ENCODE measurements at places on chromosomes 3 and 15. TPM values are rescaled to one million over a fixed set of nuclear protein-coding genes. Genes with fewer than 3 reads are reported as not detected.

Gene GOLGA8T
- total RNA-seq: 0.26 TPM

Gene WDR49
- total RNA-seq: 0.26 TPM

Gene SLCO3A1
- total RNA-seq: 7.7 TPM

Gene ROBO2
- 1.5 TPM for total RNA-seq

Gene FBXW12
- total RNA-seq: not detected

- no peaks in the 10 kb centered on the region for H3K36me3 ChIP-seq
- H3K27me3 ChIP-seq: no peaks in the 10 kb centered on the region
- H3K27ac ChIP-seq: no peak overlapping the region
- DNase-seq: no peak
- H3K4me1 ChIP-seq: no peaks in the 10 kb centered on the region
- no peak overlapping the region for H3K4me3 ChIP-seq
Measured at GRCh38 chr15:79265987-79266579, 16.4 kb upstream of the ANKRD34C start.

DNA sequence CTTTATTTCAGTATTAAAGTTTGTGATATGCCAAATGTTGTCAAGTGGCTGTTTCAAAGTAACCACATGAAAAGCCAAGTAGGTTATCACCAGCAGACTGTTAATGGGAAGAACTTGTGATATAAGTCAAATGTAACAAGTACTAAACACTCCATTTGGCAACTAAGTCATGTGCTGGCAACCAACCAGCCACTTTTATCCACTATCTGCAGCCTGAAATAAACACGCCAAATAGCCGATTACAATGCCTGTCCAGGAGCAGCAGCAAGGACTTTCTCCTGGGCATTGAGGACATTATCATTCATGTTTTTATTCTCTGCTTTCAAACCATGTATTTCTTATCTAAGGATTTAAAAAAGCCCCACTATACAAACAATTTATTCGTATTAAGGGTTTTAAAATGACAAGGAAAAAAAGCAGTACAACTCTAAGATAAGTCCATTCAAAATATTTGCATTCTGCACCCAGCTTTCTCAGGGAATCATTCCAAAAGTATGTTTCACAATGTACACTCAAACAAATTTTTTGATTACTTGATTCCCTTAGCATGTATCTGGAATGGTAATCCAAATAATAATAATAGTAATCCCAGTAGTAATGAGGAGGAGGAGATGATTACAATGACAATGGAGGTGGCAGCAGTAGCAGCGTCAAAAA, 448.6 kb downstream of the ERC2 start:
- no peaks in the 10 kb centered on the region for H3K4me1 ChIP-seq
- no peak for DNase-seq

- no peaks in the 10 kb centered on the region for H3K36me3 ChIP-seq
- H3K4me1 ChIP-seq: no peaks in the 10 kb centered on the region
- H3K27me3 ChIP-seq: no peaks in the 10 kb centered on the region
- H3K4me3 ChIP-seq: no peak overlapping the region
- H3K27ac ChIP-seq: no peak overlapping the region
Measured at GRCh38 chr3:108951820-108952501, 1.7 kb downstream of the GUCA1C start.

DNA sequence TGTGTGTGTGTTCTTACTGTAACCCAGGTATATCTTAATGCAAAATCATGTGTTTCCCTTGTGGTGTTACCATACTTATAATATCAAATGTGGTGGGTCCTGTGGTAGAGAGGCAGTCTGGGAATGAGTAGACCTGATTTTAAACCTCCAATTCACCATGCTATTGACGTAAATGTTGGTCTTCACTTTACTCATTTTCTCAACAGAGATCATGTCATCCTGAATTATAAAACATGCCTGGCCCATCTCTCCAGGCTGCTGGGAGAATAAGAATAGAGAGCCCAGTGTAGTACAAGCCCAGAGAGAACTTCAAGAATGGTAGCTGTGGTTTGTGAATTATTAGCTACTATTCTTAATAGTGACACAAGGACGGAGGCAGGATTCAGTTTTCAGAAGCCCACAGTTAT, 88.1 kb downstream of the MBNL1 start:
- H3K4me3 ChIP-seq: no peak overlapping the region
- no peaks in the 10 kb centered on the region for H3K36me3 ChIP-seq
- H3K27ac ChIP-seq: no peak overlapping the region
- H3K27me3 ChIP-seq: no peaks in the 10 kb centered on the region
- H3K4me1 ChIP-seq: peaks cover 7% of the 10 kb centered on the region
- no peak for DNase-seq
